Amniotic stem cell (primary cell): ENCODE measurements at places on chromosomes 13 and 19.

DNA sequence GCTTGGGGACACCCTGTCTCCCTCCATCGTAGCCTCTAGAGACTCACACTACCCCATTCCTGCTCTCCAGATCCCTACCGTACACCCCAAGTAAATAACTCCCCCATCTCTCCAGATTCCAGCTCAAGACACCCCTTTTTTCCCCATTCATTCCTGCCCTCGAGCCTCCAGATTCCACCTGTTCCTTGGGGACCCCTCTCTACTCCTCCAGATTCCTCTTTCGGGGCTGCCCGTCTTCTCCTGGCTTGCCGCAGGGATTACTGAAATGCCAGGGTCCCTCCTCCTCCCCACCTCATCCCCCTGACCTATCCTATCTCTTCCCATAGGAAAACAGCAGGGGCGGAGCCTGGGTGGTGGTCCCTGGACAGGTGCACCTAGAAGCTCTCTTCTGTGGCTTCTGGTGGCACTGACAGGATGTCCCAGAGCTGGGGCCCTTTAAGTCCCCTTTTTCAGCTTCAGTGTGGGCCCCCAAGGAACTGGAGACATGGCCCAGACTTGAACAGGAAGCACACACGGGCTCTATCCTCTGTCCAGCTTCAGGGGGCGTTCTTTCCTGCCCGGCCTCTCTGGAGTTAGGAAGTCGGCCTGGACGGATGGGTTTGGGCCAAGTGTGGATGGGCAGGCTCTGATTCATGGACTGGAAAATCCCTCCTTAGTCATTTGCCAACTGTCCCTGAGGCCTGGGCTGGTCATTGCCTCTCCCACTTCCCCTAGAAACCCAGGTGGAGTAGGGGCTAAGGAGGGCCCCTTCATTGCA is 1.2 kb downstream of the ZSWIM4 start:
- peak; percentile 89 for DNase-seq

DNA sequence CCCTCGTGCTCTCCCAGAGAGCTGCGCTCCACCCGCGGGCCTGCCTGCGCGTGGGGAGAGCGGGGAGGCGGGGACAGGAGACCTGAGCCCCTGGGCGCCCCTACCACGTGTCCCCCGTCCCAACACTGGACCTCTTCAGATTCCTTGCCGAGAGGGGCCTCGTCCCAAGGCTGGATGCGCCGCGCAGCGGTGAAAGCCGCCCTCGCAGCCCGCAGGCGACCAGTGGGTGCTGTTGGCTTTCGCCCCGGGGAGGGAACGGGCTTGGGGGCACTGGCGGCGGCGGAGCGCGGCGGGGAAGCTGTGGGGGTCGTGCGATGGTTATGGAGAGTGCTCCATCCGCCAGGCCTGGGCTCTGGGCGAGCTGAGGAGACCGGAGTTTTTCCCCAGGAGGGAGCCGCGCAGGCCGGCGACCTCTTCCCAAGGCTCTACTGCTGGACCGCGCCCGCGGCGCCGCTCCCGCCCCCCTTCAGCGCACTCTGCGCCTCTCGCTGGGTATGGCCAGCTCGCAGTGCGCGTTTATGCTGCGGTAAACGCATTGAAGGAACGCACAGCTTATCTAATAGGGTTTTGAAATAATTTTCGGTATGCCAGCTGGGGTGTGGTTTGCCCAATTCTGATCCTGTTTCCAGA is 17.2 kb upstream of the RNF17 start:
- no peak for DNase-seq

DNA sequence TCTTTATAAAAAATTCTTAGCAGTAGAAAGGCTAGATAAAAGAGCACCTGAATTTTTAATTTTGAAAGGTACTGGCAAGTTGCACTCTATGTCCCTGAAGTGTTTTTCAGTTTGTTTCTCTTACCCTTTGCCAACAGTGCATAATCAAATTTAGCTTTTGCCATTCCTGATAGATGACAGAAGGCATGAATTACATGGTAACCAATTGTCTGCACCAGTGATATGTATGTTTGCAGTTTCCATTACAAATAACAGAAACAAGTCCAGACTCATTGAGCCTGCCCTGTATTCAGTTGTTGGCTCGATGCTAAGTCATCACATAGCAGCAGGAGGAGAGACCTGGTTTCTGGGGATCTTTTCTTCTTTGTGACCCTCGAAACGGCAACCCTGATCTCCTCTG is 309.8 kb downstream of the DNAJC15 start:
- no peak for DNase-seq

DNA sequence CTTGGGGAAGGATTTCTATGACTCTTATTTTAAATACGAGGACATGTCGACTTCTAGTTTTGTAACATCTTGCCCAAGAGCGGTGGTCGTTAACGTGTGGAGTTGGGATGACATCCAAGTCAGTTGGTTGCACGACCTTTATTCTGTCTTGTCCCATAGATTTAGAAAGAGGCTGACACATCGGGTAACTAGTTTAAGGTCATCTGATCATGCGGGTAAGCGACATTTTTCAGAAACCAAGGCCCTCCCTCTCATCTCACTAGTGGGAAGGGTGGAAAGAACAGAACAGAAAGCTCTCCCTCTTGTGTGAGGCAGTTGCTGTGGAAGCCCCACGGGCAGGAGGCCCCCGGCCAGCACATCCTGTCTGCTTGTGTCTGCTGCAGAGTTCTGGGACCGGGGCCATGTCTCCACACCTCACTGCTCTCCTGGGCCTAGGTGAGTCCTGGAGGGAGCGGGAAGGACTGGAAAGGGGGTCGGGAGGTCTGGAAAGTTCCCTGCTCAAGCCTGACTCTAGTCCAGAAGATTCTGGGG is at the start of gene LAIR2:
Gene LAIR2 (plus strand): TSS at position 314 of the 531 bp plus-strand sequence. CDS start 88 bp downstream, at position 402.
- no peak for DNase-seq

- no peak for DNase-seq
Measured at GRCh38 chr19:3407556-3408516, 41.5 kb downstream of the NFIC start.

DNA sequence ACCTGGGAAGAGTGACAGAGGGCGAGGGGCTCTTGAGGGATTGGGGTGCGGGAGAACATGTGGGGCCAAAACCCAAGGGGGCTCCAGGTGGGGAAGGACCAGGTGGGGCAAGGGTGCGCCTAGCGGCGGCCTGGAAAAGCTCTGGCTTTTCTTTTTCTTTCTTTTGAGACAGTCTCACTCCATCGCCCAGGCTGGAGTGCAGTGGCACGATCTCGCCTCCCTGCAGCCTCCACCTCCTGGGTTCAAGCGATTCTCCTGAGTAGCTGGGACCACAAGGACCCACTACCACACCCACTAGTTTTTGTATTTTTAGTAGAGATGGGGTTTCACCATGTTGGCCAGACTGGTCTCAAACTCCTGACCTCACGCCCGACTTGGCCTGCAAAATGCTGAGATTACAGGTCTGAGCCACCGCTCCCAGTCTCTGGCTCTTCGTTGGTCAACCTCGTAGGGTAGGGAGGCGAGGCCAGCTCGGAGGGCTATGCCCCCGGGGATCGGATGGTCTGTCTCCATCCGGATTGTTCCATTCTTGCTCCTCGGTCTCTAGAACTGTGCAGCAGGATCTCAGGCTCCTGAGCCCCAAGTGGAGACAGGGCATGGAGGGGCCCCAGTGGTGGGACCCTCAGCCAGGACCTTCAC is 3.7 kb downstream of the GADD45B start:
- DNase-seq: no peak

- no peak for DNase-seq
Measured at GRCh38 chr13:27605099-27605498, 15.2 kb downstream of the LNX2 start.

DNA sequence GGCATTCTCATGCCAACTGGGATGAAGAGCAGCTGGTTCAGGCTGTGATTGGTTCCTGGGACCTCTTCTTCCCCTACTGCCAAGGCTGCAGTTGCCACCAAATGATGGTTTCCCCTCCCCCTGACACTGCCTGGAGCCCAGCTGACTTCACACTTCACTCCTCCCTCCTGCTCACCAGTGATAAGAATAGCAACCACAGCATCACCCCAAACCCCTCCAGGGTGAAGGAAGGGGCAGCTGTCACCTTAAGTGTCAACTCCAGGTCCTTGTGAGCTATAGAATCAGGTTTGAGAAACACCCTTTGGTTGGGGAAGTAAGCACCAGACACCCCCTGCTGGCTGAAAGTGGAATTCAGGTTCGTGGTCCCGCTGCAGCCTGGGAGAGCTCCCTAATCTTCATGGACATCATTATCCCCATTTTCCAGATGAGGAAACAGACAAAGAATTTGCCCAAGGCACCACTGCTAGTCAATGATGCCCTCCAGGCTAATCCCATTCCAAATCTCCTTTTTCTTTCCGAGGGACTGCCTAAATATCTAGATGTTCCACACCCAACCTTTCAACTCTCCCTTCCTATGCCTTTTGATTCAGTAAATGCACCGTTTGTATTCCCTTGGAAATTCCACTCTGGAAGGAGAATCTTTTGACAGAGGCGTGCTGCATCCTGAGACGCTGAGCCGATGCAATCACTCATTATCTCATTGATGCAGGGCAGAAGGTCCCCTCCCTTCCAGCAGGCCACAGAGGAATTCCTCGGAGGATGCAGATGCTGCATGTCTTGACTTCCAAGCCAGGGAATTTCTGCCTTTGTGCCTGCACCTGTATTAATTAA is 50.6 kb upstream of the UQCRFS1 start:
- DNase-seq: no peak

GRCh38 chr19:35661995-35662340 is 4.3 kb upstream of the UPK1A start:
- DNase-seq: no peak

DNA sequence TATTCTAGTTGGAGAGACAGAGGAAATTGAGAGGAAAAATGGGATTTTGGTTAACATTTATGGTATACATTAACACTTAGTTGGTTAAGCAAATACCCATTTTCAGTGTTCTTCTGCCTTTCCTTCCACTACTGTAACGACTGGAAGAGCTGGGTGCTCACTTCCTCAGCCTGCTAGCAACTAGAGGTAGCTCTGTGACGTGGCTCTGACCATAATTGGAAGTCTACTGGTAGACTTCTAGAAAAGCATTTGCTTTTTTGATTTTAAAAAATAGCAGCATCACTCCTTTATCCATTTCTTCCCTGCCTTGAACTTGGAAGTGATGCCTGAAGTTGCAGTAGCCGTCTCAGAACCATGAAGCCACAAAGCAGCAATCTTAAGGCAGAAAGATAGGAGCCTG is 15.9 kb downstream of the NHLRC3 start:
- no peak for DNase-seq

GRCh38 chr19:35509861-35510625 is 3.4 kb downstream of the DMKN start:
- no peak for DNase-seq

DNA sequence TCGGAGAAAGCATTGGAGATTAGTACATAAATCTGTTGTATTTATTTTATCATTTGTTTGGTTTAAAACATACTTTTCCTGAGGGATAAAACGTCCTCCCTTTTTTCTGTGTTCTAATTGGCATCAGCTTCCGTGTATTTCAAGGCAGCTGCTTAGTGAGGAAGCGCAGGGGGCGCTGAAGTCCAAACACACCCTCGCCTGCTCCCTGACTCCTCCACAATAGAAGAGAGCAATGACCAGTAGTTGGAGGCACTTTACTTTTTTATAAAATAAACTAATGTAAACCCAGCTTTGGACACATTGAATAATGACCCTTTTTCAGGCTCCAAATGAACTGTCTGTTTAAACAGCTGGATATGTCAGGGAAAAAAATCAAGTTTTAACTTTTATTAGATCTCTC is 79.9 kb downstream of the RNASEH2B start:
- DNase-seq: no peak

- DNase-seq: no peak
Measured at GRCh38 chr19:22634450-22634827, 315 bp downstream of the ZNF492 start.

- DNase-seq: no peak
Measured at GRCh38 chr13:50873467-50873866, 30.0 kb upstream of the DLEU7 start.

DNA sequence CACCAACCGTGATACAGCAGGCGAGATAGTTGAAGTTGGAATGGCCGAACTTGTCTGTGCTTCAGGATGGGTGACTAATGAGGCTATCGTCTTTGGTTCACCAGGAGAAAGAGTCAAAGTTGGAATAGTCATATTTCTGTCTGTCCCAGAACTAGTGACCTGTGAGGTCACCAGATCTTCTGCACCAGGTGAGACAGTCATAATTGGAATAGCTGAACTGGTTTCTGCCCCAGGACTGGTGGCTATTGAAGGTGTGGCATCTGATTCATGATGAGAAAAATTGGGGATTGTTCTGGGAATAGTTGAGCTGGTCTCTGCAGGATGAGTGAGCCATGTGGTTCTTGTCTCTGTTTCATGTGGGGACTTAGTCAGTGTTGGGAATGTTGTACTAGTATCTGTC is 71.6 kb downstream of the MUC16 start:
- DNase-seq: no peak

GRCh38 chr13:44224450-44225149 is 149.0 kb upstream of the SERP2 start:
- DNase-seq: no peak

DNA sequence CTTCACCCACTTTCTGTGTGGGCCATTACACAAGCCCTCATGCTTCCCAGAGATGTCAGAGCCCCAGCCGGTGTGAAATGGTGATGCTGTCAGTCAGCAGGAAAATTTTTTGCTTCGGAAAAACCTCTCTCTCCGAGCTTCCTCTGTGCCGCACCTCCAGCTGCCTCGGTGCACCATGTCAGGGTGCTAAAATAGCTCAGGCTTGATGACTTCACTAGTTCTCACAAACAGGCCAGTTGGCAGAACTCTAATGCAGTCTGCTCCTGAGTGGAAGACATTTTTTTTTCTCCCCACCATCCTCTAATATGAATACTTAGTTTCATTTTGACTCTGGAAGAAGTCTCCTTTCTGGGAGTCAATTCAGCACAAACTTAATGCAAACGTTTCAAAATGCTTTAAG is 71.3 kb downstream of the KLF12 start:
- DNase-seq: no peak

- DNase-seq: no peak
Measured at GRCh38 chr13:98272549-98272948, 95.5 kb upstream of the RNF113B start.

DNA sequence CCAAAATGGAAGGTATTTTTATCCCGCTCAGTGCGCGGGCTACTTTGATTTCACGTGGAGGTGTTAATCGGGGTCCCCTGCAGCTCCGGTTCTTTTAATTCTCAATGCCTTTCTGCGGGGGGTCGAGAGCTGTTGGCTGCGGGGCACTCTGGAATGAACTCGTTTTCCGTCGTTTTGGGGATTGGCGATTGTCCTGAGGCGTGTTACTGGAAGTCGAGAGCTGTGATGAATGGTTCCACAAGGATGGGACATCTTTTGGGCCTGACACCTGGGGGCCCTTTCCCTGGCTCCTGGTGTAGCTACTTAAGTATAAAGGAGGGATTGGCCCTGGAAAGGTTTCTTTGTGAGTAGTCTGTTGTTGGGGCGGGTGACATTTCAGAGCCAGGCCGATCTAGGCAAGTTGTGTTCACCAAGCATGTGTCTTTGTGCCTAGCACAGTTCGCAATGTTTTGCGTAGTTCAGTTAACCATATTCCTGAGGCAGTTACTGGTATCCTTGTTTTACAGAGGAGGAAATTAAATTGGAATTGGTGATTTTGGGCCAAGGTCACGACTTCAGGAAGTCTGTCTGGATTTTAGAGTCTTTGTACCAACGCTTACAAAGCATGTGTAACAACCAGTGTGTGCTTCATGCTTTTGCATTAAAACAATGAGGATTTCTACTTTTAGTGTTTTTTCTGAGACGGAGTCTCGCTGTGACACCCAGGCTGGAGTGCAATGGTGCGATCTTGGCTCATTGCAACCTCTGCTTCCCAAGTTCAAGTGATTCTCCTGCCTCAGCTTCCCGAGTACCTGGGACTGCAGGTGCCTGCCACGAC is 846 bp downstream of the RPL13A start:
- no peak for DNase-seq

- no peak for DNase-seq
Measured at GRCh38 chr19:39224910-39225309, 19.9 kb downstream of the IFNL3 start.
